ENCODE measurements at places on chromosomes 4 and X.
A peak's percentile ranks its signal among the peaks of the same experiment; 100 is the strongest.

DNA sequence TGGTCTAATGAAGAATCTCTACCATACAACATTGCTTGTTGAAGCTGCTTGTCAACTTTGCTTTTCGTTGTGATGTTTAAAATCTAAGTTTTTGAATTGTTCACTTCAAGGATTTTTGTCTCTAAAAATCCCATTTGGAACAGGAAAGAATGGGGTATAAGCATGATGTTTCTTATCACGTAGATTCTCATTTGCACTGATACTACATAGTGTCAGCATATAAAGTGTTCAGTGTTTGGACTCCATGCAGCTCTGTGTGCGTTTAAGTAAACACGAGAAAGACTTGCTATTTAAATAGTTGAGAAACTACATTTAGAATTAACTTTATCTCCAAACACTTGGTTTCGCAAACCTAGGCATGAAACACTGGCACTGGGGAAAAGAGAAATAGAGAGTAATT, 452.5 kb downstream of the NKX6-1 start:
- DNase-seq, result no peak

GRCh38 chr4:53098681-53099121, 236.6 kb downstream of the RASL11B start:
- no peak for DNase-seq

GRCh38 chr4:3720466-3720865, 45.7 kb upstream of the ADRA2C start:
- no peak for DNase-seq

DNA sequence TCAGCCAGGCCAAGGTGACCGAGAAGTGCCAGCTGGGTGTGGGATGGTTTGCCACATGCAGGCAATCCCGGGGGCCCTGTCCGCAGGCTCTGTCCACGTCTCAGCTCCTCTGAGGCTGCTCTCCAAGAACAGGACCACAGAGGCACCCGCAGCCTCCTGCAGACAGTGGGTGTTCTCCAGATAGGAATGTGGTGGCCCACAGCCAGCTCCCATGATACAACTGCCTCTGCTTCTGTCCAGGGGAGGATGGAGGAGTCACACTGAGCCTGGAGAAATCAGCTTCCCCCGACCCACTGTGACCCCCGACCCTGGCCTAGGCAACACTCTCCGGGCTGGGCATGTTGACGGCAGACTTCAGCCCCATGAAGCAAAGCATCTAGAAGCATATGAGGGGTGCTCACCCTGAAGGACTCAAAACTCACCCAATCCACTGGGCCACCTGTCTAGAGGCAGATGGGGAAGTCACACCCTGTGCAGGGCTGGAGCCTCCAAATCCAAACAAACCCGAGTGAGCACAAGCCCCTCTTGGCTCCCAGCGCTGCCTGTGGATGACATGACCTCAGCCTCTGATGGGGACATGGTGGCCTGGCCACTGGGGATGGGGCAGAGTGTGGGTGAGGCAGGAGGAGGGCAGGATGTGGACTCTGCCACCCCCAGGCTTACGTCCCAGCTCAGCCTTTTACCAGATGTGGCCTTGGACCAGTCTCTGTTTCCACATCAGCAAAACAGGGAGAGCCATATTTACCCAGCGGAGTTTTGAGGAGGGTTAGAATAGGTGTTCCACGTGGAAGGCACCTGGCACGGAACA, 102.3 kb downstream of the PSAPL1 start:
- no peak for DNase-seq

DNA sequence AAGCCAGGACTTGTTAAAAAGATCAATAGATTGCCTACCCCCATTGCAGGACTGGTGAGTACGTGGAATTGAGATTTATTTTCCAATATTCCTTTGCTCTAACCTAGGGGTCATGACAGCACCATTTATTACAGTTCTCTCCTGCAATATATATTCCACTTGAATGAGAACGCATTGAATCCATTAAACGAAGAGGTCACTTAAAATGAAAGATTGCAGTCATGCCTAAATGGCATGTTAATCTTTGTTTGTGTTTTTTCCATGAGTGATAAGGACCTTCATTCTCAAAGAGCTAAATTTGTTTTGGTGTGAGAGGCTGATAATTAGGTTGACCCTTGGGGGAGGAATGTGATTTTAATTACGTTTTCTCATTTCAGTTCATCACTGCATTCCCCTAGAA, 13.5 kb upstream of the LIMCH1 start:
- DNase-seq, result no peak

GRCh38 chr4:186144198-186144945, 39.9 kb downstream of the FAM149A start:
- no peak for DNase-seq

DNA sequence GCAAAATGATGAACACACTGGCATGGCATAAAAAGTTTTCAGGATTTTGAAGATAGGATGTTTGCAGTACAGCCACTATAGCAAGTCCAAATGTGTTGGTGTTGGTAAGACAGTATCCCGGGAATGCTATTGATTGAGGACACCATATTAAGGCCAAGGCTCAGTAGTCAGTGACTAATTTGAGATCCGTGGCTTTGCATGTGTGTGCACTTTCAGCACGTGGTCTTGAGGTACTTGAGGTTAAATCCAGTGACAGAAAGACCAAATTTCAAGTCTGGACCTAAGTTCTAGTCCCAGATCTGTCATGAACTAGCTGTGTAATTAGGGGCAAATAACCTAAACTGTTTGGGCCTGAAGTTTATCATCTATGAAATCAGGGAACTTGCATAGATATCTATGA, 76.5 kb upstream of the ETNPPL start:
- no peak for DNase-seq

GRCh38 chr4:189414021-189414420, 526.7 kb upstream of the FRG1 start:
- DNase-seq, result no peak

DNA sequence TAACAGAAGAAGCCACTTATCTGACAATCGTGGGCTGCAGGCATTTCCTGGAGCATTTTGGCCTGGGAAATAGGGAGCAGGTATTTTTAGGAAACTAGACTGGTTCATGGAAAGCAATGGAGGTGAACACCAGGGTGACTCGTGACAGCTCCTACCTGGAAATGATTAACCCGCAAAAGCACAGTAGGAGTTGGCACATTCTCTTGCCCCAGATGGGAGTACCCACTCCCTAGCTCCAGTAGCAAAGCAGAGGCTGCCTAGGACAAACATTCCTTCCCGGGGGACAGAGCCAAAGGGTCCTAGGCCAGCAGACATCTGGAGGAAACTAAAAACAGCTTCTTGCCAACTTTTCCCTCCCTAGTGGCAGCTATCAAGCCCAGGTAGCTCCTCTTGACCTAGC, 29.0 kb downstream of the RTL5 start:
- no peak for DNase-seq

DNA sequence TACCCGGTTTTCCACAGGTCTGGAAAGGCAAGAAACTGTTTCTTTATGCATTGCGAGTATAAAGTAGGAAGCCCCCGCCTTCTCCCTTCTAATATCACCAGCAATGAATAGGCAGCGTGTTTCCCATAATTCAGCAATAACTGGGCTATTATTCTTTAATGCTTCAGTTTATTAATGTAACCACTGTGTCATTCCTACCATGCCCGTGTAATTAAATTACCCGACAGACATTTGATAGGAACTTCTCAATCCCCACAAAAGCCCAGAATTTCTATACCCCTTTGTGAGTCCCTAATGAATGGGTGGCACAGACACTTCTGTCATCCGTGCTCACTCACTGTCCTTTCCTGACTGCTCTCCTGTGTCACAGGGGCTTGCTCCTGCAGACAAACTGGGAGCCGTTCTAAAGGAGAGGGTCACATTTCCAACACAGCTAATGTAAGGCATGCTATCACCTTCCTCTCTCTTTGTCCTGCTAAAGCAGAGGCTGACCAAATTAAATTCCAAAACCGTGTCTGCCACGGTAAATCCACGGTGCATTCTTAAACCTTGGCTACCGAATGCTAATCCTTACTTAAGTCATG, 108.5 kb upstream of the MID1 start:
- DNase-seq, result no peak

GRCh38 chr4:186798951-186799659, 75.4 kb upstream of the FAT1 start:
- no peak for DNase-seq

GRCh38 chr4:148238811-148239493, 203.3 kb downstream of the NR3C2 start:
- no peak for DNase-seq

DNA sequence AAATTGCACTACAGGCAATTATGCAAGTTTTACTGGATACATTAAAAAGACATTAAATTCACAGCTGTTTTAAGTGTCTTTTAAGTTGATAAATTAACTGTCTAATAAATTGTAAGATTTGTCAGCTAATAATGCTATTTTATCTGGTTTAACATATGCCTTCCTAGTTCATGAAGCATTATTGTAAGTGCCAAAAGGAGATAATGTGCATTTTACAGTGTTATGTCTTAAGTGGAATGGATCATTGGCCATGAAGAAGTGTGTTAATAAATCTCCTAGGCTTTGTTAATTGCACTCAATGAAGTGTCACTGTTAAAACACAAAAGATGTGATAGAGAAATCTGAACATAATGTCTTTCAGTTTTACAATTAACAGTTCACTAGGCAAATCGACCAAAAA, 784.3 kb upstream of the POU3F4 start:
- no peak for DNase-seq

GRCh38 chr4:6633091-6633906, 7.2 kb upstream of the MRFAP1 start:
- peak; percentile 23 for DNase-seq

DNA sequence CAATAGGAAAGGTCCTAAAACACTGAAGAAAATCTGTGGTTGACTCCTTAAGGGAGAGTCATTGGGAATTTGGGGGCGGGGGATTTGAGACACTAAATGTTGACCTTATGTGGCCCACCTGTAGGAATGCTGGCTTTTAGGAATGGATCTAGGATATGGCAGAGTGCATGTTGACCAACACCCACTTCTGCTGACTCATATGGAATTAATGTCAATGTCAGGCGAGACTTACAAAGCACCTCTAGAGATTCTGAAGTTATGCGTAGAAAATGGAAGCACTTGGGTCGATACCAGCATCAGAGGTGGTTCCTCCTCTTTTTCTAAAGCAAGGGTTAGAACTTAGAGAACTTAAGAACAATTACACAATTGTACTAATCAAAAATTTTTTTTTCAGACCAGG, 100.6 kb upstream of the CBR4 start:
- DNase-seq, result no peak

DNA sequence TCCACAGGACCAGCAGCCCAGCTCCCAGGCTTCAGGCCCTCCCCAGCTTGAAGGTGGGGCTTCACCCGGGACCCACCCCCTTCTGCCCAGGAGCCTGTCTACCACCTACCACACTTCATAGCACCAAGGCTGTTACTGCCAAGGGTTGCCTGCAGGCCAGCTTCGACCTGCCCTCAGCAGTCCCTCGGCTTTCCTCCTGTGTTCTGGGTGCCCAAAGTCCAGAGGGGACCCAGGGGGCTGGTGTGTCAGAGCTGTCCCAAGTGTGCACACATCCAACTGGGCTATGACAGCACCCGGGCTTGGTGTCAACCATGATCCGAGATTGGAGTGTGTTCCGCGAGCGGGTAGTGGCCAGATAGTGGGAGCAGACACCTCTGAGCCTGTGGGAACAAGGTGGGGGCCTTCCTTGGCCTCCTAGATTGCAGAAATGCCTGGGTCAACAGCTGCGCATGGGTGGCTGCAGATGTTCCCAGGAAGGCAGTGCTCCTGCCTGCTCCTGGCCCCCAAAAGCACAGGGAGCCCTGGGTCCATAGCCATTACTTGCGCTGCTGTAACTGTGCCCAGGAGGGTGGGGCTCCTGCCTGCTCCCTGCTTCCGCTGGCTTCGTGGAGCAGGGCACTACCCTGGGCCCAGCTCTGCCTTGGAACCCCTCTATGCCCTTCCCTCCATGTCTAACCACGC, 16.8 kb downstream of the SULT1B1 start:
- DNase-seq, result no peak

DNA sequence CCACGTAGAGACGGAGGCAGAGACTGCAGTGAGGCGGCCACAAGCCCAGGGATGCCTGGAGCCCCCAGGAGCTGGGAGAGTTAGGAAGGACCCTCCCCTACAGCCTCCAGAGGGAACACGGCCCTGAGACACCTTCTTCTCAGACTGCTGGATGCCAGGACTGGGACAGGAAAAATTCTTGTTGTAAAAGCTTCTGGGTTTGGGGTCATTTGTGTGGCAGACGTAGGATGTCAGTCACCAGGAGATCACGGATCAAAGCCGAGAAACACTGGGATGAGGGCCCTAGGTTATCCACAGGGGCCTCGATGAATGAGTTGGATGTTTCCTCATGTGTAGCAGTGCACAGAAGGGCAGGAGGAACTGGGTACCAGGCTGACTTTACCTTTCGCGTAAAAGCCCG, 163.7 kb downstream of the SHOX start:
- DNase-seq, result no peak

- DNase-seq, result peak; percentile 17
These were observed 661 bp downstream of the SPIN4 start for GRCh38 chrX:63350465-63350877.

DNA sequence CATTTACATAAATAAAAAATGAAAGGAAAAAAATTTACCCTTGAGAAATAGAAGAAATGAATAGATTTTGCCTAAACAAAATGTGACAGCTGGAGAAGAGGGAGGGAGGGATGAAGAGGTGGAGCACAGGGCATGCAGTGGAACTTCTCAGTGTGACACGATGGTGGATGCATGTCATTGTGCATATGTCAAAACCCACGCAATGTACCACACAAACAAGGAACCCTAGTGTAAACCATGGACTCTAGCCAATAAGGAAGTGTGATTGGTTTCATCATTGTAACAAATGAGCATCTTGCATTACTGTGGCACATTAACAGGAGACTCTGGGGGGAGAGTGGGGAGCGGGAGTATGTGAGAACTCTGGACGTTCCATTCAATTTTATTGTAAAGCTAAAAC, 58.6 kb downstream of the GATB start:
- no peak for DNase-seq

DNA sequence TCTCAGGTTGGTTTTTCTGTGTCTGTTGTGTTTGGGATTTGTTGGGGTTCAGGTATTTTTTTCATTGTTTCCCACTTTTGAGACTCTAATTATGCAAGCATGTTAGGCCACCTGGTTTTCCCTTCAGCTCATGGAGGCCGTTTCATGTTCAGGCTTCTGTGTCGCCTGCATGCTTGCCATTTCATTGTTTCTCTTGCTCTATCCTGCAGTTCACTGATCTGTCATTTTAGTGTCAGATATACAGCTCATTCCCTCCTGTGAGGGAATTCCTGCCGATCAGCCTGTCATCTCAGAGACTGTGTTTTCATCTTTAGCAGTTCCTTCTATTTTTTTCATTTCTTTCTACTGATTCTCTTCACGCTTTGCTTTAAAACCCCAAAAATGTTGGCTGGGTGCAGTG, 49.4 kb upstream of the HGFAC start:
- no peak for DNase-seq

DNA sequence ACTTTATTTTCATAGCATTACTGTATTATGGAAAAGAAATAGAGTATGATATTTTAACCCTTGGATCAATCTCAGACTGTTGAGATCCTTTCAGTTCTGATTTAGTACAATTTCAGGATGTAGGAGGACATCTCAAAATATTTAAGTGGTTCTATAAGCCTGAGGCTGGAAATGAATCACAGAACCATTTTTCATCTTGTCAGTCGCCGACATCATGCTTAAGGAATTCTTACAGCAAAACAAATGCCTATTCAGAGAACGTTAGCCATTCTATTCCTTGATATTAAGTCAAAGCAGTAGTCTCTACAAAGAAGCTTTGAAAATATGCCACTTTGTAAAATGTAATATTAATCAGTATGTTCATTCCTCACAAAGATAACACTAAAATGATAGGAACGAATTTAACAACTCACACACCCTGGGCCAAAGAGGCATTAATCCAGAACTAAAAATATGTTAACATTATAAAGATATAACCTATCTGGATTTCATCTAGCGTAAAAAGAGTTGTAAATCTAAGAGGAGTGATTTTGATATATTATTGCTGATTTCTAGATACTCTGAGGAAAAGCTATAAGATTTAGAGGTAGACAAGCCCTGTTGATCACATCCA, 152.0 kb downstream of the GASK1B start:
- DNase-seq, result no peak
